Lower lobe of right lung (tissue), 2 donors: ENCODE measurements at places on chromosomes 12 and 14.

DNA sequence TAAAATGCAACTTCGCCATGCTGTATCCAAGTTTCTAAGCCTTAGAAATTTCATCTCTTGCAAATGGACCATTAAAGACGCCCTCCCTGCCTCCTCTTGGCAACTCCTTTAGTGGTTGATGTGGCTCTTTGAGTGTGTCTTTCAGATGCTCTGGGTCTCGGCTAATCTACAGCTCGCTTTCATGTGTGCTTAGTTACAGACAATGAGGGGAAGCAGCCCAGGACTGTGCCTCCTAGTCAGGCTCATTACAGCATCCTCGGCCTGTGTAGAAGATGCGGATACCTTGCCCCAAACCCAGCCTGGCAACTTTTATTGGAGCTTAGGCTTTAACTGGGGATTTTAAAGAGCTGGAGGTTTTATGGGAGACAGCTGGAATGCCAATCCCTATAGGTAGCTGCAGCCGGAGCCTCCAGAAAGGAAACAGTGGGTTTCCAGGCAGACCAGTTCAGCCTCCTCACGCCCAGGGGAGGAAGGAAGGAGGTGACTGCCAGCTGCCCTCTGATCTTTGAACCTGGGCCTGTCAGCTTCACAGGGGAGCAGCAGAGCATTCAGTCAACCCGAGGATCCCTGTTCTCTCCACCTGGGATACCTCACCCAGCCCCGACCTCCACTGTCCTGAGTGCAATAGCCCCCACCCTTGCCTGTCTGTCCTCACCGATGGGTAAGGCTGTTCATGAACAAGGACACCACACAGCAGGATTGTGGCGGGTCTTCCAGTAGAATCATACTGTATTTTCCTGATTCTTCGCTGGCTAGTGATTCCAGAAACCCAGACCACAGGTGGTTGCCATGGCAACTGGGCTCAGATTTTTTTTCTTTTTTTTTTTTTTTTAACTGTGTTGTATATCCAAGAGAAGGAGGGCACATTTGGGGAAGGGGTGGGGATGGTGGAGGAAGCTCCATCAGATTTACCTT, 638.5 kb downstream of the MED13L start:
- no peak overlapping the region for H3K4me3 ChIP-seq
- no peak overlapping the region for H3K27ac ChIP-seq
- H3K27me3 ChIP-seq: no peaks in the 10 kb centered on the region

GRCh38 chr12:75603475-75603874, 92.1 kb upstream of the KRR1 start:
- H3K4me3 ChIP-seq: no peak overlapping the region
- no peaks in the 10 kb centered on the region for H3K4me1 ChIP-seq
- no peaks in the 10 kb centered on the region for H3K36me3 ChIP-seq
- H3K27me3 ChIP-seq: no peaks in the 10 kb centered on the region
- no peak for DNase-seq

- no peak for DNase-seq
- no peak overlapping the region for H3K27ac ChIP-seq
- no peaks in the 10 kb centered on the region for H3K27me3 ChIP-seq
These were observed 45.3 kb upstream of the MBIP start for GRCh38 chr14:36365766-36366165.

DNA sequence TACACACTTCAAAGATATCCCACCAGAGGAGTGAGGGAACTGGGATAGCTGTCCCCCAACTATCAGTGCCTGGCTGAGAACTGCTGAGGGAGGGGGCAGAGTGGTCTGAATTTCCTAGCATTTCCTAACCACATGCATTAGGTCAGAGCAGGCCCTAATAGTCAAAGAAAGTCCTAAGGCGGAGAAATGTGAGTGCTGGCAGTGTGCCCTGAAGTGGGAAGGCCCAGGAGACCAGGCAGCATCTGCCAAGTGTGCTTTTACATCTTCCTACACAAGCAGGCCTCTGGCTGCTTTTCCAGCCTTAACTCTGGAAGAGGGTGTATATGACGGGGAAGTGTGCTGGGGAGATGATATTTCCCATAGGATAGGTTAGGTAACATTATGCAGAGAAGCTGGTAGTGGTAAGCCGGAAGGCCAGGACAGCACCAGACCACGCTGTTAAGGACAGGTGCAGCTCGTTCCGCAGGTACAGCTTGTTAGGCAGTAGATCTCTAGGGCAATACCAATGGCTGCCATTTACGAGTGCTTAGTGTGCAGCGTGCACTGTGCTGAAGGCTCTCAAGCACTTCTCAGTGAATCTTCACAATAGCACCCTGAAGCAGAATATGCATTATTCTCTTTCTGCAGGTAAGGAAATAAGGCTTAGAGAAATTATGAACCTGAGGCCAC, 9.1 kb upstream of the CCDC198 start:
- no peak for DNase-seq
- H3K27ac ChIP-seq: no peak overlapping the region
- H3K36me3 ChIP-seq: no peaks in the 10 kb centered on the region
- no peak overlapping the region for H3K4me3 ChIP-seq
- no peaks in the 10 kb centered on the region for H3K4me1 ChIP-seq

- no peak overlapping the region for H3K4me3 ChIP-seq
- H3K36me3 ChIP-seq: peaks cover under 1% of the 10 kb centered on the region
- H3K4me1 ChIP-seq: peaks cover 11% of the 10 kb centered on the region
These were observed 224.9 kb downstream of the FBXL14 start for GRCh38 chr12:1369460-1369859.

GRCh38 chr14:70067810-70068209, 120.9 kb downstream of the SLC8A3 start:
- no peaks in the 10 kb centered on the region for H3K36me3 ChIP-seq
- H3K4me1 ChIP-seq: no peaks in the 10 kb centered on the region
- H3K27ac ChIP-seq: no peak overlapping the region
- H3K27me3 ChIP-seq: no peaks in the 10 kb centered on the region
- no peak for DNase-seq
- H3K4me3 ChIP-seq: no peak overlapping the region

- H3K4me3 ChIP-seq: no peak overlapping the region
- no peak overlapping the region for H3K27ac ChIP-seq
- H3K4me1 ChIP-seq: no peaks in the 10 kb centered on the region
- no peak for DNase-seq
- no peaks in the 10 kb centered on the region for H3K36me3 ChIP-seq
These were observed 126.7 kb upstream of the LGR5 start for GRCh38 chr12:71312768-71313403.

- peak; percentile 61 for DNase-seq
- no peaks in the 10 kb centered on the region for H3K36me3 ChIP-seq
- peak overlapping the region; percentile 19 for H3K27ac ChIP-seq
- no peaks in the 10 kb centered on the region for H3K4me1 ChIP-seq
These were observed 4.0 kb upstream of the TESPA1 start for GRCh38 chr12:54988402-54989054.

DNA sequence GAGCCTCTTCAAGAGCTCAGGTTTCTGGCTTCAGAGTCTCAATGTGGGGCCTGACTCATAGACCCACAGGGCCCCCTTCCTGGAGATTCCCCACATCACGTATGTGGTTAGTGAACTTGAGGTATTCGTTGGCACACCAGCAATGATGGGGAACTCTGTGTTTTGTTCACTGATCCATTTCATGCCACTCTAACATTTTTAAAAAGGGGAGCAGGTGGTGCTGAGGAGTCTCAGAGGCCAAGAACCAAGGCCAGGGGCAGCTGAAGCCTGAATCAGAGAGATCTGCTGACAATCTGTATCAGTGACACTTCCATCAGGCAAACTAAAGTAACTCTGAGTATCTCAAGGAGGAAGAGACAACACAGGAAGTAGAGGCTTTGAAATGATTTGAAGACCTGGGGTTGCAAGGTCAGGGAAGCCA, 323.4 kb downstream of the VRK1 start:
- peaks cover 7% of the 10 kb centered on the region for H3K27me3 ChIP-seq
- no peak overlapping the region for H3K4me3 ChIP-seq
- no peaks in the 10 kb centered on the region for H3K36me3 ChIP-seq
- no peak overlapping the region for H3K27ac ChIP-seq
- no peaks in the 10 kb centered on the region for H3K4me1 ChIP-seq
- no peak for DNase-seq

- no peaks in the 10 kb centered on the region for H3K27me3 ChIP-seq
- H3K4me3 ChIP-seq: no peak overlapping the region
- no peak overlapping the region for H3K27ac ChIP-seq
- DNase-seq: no peak
These were observed 66.3 kb upstream of the PLEKHG3 start for GRCh38 chr14:64637735-64638473.

GRCh38 chr14:101010293-101010692, 106.8 kb upstream of the RTL1 start:
- peaks cover 6% of the 10 kb centered on the region for H3K27me3 ChIP-seq
- no peak overlapping the region for H3K27ac ChIP-seq
- peaks cover 12% of the 10 kb centered on the region for H3K4me1 ChIP-seq
- no peak overlapping the region for H3K4me3 ChIP-seq
- no peaks in the 10 kb centered on the region for H3K36me3 ChIP-seq

DNA sequence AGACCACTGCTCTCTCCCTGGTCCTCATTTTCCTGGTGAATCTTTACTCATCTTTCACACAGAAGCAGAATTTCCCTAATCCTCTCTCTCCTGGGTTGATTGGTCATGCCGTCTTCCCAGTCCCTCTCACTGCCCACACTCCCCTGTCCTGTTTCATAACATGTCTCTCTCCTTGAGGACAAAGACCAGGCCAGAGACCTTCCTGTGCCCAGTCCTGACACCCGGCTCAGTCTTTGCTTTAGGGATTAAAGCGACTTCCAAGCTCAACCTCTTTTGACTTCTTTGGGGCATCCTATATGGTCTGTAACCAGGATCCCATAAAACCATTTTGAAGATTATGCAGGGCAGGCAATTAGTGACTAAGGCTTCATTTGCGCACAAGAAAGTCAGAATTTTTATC, 105.5 kb downstream of the BCL11B start:
- no peak overlapping the region for H3K27ac ChIP-seq
- H3K4me3 ChIP-seq: no peak overlapping the region
- no peak for DNase-seq
- H3K27me3 ChIP-seq: peaks cover 4% of the 10 kb centered on the region
- H3K36me3 ChIP-seq: no peaks in the 10 kb centered on the region

- H3K4me3 ChIP-seq: no peak overlapping the region
- peak overlapping the region; percentile 53 for H3K27ac ChIP-seq
- no peak for DNase-seq
- no peaks in the 10 kb centered on the region for H3K36me3 ChIP-seq
- H3K4me1 ChIP-seq: peaks cover 64% of the 10 kb centered on the region
These were observed 130.3 kb upstream of the DNM1L start for GRCh38 chr12:32548691-32549281.

DNA sequence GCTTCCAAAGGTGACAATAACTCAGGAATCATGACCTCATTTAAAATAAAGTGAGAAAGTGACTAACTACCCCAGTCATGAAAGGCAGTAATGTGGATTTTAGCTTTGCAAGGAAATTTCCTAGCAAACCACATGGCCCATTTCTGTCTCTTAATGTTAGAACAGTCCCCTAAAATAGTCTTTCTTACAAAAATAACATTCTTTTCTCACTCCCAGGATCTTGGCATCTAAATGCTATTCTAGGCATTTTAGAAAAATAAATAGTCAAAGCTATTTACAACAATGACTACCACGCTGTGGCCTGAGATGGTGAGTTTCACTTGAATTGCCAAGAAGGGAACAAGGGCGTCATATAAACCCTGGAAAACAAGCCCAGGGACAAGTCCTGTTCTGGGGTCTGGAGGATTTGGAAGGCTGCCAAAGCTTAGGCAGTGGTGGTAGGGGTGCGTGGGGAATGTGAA, 101.2 kb upstream of the CCDC175 start:
- H3K4me3 ChIP-seq: no peak overlapping the region
- H3K36me3 ChIP-seq: no peaks in the 10 kb centered on the region
- peak overlapping the region; percentile 18 for H3K27ac ChIP-seq
- no peaks in the 10 kb centered on the region for H3K27me3 ChIP-seq

DNA sequence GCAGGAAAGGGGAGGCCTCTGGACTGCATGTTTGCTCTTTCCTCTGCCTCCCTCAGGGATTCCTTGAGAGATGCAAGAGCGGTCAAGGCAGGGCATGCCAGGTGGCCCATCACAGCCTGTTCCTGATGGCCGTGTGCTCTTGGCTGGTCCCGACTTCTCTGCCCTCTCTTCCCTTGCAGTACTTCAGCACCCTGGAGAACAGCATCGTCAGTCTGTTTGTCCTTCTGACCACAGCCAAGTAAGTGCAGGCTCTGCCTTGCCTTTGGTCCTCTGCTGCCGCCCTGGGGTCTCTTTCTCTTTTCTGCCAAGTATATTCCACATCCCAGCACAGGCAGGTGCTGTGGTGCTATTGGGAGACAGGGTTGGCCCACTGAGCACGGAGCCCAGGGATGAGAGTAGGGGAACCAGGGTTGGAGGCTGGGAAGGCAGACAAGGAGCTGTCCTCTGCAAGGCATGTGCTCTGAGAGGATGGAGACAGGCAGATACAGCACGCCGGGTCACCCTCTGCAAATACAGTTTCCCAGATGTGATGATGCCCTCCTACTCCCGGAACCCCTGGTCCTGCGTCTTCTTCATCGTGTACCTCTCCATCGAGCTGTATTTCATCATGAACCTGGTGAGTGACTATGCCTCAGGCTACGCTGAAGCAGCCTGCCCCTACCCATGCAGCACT, 51.9 kb downstream of the TPCN1 start:
- peaks cover 26% of the 10 kb centered on the region for H3K4me1 ChIP-seq
- no peak overlapping the region for H3K4me3 ChIP-seq
- H3K27ac ChIP-seq: no peak overlapping the region
- peaks cover 87% of the 10 kb centered on the region for H3K36me3 ChIP-seq

- H3K27ac ChIP-seq: peak within 1 kb of the TSS; percentile 94
- DNase-seq: peak; percentile 96
- no peaks in the 10 kb centered on the region for H3K27me3 ChIP-seq
- H3K4me3 ChIP-seq: peak within 1 kb of the TSS; percentile 68
- H3K36me3 ChIP-seq: no peaks in the 10 kb centered on the region
These were observed at the start of gene PAN2 for GRCh38 chr12:56333679-56334489. Gene PAN2, minus strand, starts transcription at chr12:56334000. Its CDS starts 906 bp downstream, at chr12:56333094.

- H3K27me3 ChIP-seq: no peaks in the 10 kb centered on the region
- no peak for DNase-seq
These were observed 23.9 kb downstream of the RCOR1 start for GRCh38 chr14:102616318-102616717.

- H3K4me1 ChIP-seq: no peaks in the 10 kb centered on the region
- H3K4me3 ChIP-seq: no peak overlapping the region
- no peaks in the 10 kb centered on the region for H3K27me3 ChIP-seq
- no peak overlapping the region for H3K27ac ChIP-seq
These were observed 52.7 kb downstream of the PPM1A start for GRCh38 chr14:60301685-60302084.

GRCh38 chr12:332581-333205, 56.4 kb downstream of the KDM5A start:
- DNase-seq: no peak
- no peaks in the 10 kb centered on the region for H3K4me1 ChIP-seq
- no peaks in the 10 kb centered on the region for H3K27me3 ChIP-seq
- no peak overlapping the region for H3K27ac ChIP-seq
- no peak overlapping the region for H3K4me3 ChIP-seq

DNA sequence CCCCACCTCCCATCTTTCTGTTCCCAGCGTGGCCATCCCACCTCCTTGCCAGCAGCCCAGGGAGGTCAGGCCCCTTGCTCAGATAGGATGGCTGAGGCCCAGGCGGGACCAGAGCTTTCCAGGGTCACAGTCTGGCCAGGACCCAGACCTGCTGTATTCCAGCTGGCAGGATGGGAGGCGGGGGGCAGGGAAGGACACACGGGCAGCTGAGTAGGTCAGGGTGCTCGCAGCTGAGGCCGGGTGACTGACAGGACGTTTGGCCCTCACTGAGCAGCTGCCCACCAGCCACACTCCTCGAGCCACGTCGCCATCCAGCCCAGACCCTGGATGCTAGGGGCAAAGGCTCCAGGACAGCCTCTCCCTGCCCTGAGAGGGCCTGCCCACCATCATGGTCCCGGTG, 4.0 kb downstream of the NUDT14 start:
- H3K27ac ChIP-seq: no peak overlapping the region
- DNase-seq: no peak
- H3K4me1 ChIP-seq: peaks cover 36% of the 10 kb centered on the region
- no peaks in the 10 kb centered on the region for H3K27me3 ChIP-seq
- no peak overlapping the region for H3K4me3 ChIP-seq
